Stomach (tissue), 19 donors: ENCODE measurements at places on chromosomes 7 and 10. TPM values are rescaled to one million over a fixed set of nuclear protein-coding genes. Genes with fewer than 3 reads are reported as not detected.

The SPDYE2 gene
- polyA plus RNA-seq, result not detected

The SPDYE11 gene
- not detected for polyA plus RNA-seq

The EVX1 gene
- polyA plus RNA-seq, result not detected

The FEZF1 gene
- not detected for polyA plus RNA-seq

The IFRD1 gene
- 44.4 TPM for polyA plus RNA-seq

The CUX1 gene
- polyA plus RNA-seq, result 24.7 TPM

The FZD1 gene
- 2.4 TPM for polyA plus RNA-seq

The OR2A42 gene
- not detected for polyA plus RNA-seq

The CFAP43 gene
- polyA plus RNA-seq, result not detected

The GNG11 gene
- polyA plus RNA-seq, result 37.9 TPM

The IFIT1B gene
- polyA plus RNA-seq, result not detected

The ZNF488 gene
- polyA plus RNA-seq, result not detected

The SLC16A12 gene
- 0.06 TPM for polyA plus RNA-seq

The OR2A1 gene
- polyA plus RNA-seq, result not detected

The ICA1 gene
- polyA plus RNA-seq, result 22.5 TPM

The TSPAN12 gene
- polyA plus RNA-seq, result 9.8 TPM

The TMEM236 gene
- polyA plus RNA-seq, result 0.08 TPM

The PPP1R17 gene
- not detected for polyA plus RNA-seq

The ADIRF gene
- 101 TPM for polyA plus RNA-seq

The MARCHF5 gene
- polyA plus RNA-seq, result 13.2 TPM

The GPC2 gene
- not detected for polyA plus RNA-seq

The WDR86 gene
- 2.2 TPM for polyA plus RNA-seq

The R3HCC1L gene
- 11.0 TPM for polyA plus RNA-seq

The KLLN gene
- polyA plus RNA-seq, result 0.37 TPM

The GRID2IP gene
- polyA plus RNA-seq, result 0.25 TPM

The TMEM176B gene
- polyA plus RNA-seq, result 29.4 TPM

The RGS10 gene
- 47.7 TPM for polyA plus RNA-seq

The NRAP gene
- polyA plus RNA-seq, result 0.19 TPM

The GLI3 gene
- polyA plus RNA-seq, result 1.4 TPM

The SAP25 gene
- 4.7 TPM for polyA plus RNA-seq

The LRGUK gene
- polyA plus RNA-seq, result 0.10 TPM

The CHPF2 gene
- polyA plus RNA-seq, result 15.5 TPM

The PRRT4 gene
- not detected for polyA plus RNA-seq

The ZNF117 gene
- 1.2 TPM for polyA plus RNA-seq

The ZPBP gene
- polyA plus RNA-seq, result not detected

The DNAH11 gene
- polyA plus RNA-seq, result 2.6 TPM

The CXCL12 gene
- 15.4 TPM for polyA plus RNA-seq

The GPR146 gene
- 6.4 TPM for polyA plus RNA-seq

The ACBD7 gene
- not detected for polyA plus RNA-seq

The DRGX gene
- polyA plus RNA-seq, result not detected

The AS3MT gene
- polyA plus RNA-seq, result 6.4 TPM

The ANKRD61 gene
- polyA plus RNA-seq, result not detected

The GSTO2 gene
- 26.6 TPM for polyA plus RNA-seq

The LGI1 gene
- polyA plus RNA-seq, result 0.63 TPM

The UTF1 gene
- polyA plus RNA-seq, result not detected

The MALRD1 gene
- polyA plus RNA-seq, result 1.3 TPM

The OPN1SW gene
- not detected for polyA plus RNA-seq

The ST7 gene
- polyA plus RNA-seq, result 12.0 TPM

The IRF5 gene
- polyA plus RNA-seq, result 3.4 TPM

The ELAPOR2 gene
- 3.7 TPM for polyA plus RNA-seq

The TRIM50 gene
- polyA plus RNA-seq, result 35.4 TPM

The STEAP1 gene
- 2.0 TPM for polyA plus RNA-seq

The CALY gene
- polyA plus RNA-seq, result not detected

The TEX36 gene
- not detected for polyA plus RNA-seq

The BAMBI gene
- 1.2 TPM for polyA plus RNA-seq

The FGFR2 gene
- 5.0 TPM for polyA plus RNA-seq
